ENCODE measurements at places on chromosomes 3 and 15. TPM values are rescaled to one million over a fixed set of nuclear protein-coding genes. Genes with fewer than 3 reads are reported as not detected.

DNA sequence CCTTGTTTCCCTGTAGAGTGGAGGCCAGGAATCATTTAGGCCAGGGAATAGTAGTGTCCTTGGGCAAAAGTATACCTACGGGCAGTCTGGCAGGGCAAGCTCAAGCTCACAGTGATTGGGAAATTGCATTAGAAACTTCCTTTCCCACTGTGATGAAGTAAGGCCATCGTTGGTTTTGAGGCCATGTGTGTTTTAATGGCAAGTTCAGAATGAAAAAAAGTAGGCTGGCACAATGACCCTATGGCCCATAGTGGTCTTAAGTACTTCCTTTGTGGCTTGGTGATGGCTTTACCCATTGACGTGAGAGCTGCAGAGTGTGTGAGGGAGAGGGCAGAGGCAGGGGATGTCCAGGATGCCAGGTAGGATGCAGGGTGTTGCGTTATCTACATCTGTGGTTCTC lies 28.8 kb downstream of the LIMD1 start:
- no peak for DNase-seq

DNA sequence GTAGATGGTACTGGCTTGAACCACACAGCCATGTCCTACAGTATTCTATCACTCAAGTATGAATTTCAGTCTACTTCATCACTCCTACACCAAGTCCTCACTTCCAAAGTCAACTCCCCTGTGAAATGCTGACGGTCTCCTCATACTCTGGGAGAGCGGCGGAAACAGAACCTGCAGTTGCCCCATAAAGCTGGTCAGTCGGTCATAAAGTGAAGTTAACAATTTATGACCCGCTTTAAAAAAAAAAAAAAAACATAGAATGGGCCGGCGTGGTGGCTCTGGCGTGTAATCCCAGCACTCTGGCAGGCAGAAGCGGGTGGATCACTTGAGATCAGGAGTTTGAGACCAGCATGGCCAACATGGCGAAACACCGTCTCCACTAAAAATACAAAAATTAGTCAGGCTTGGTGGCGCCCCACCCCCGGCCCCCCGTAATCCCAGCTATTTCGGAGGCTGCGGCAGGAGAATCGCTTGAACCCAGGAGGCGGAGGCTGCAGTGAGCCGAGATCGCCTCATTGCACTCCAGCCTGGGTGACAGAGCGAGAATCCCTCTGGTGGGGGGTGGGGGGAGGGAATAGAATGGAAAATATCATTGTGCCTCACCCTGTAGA lies 2.1 kb downstream of the TRANK1 start:
- DNase-seq = no peak

GRCh38 chr3:194103983-194104751 lies 31.8 kb upstream of the HES1 start:
- DNase-seq = no peak

DNA sequence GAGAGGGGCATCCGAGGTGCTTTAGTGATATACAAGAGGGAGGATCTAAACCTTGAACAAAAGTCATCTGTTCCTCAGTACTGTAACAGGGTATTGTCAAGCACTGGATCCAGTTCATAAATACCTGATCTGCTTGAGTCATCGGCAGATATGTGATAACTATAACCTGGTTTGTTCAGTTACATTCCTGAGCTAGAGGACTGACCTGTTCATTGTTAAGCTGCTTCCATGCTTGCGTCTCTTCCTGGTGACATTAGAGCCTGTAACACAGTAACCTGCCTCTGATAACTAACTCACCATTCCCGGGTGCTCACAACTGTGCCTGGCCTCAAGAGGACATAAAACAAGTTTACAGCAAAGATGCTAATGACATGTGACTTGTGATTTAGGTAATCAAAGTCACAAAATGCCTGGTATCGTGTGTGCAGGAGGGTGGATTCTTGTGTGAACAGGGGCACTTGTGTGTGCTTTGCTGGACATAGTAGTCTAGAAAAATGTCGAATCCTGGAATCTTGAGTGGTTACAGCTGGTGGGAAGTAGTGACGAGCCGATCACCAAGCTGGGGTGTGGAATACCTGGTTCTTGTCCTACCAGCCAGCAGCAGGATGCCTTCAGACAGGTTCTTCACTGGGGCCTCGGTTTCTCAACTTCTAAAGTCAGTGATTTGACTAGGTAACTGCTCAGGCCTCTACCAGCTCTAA lies 30.9 kb upstream of the POLR2M start:
- no peak for DNase-seq

- DNase-seq = no peak
These were observed 376.5 kb upstream of the KCNMB2 start for GRCh38 chr3:178159691-178160220.

DNA sequence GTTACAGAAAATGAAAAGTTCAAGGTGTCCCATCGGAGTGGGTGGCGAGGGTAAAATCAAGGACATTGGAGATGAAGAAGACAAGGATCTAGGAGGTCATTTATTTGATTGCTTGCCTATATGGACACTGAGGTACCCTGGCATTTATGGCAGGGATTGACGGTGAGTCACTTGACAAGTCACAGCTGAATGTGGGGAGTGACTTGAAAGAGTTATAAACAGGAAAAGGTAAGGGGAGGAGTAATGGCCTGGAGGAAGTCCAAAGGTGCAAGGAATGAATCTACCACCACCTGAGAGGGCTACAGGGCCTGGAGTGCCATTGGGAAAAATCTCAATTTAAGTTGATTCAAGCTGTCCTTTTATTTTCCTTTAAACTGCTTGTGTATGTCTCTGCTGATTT lies 11.8 kb upstream of the SGO1 start:
- no peak for DNase-seq

DNA sequence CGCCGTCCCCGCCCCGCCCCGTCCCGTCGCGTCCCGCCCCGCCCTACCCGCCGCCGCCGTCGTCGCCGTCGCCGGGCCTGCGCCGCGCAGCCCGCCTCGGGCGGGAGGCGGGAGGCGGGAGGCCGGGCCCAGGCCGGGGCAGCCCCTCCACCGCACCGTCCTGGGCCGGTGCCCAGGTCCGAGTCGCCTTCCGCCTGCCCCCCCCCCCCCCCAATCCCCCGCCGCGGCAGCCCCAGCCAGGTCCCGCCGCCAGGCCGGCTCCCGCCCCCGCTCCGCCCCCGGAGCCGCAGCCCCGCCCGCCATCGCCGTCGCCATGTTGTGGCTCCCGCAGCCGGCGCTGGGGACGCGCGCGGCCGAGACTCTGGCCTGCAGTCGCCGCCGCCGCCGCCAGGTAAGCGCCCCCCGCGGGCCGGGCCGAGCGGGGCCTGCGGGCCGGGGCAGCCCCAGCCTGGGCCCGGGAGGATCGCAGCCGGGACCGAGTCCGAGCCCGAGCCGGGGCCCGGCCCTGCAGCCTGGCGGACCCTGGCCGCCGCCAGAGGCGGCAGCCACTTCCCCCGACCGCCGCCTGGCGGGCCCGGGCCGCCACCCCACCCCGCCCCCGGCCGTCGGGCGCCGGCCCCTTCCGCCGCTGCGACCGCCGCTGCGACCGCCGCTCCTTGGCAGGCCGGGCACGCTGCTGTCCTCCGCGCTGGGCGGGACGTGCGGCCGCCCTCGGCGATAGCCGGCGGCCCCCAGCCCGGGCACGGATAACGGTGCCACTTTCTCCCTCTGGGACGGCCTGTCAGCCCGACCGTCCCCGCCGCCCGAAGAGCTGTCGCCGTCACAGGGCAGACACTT lies at the start of gene ZNF592:
Gene ZNF592, plus strand, starts transcription at position 319 of the 837 bp plus-strand sequence. CDS start 34,084 bp downstream, outside the sequence.
- DNase-seq = peak; percentile 85

DNA sequence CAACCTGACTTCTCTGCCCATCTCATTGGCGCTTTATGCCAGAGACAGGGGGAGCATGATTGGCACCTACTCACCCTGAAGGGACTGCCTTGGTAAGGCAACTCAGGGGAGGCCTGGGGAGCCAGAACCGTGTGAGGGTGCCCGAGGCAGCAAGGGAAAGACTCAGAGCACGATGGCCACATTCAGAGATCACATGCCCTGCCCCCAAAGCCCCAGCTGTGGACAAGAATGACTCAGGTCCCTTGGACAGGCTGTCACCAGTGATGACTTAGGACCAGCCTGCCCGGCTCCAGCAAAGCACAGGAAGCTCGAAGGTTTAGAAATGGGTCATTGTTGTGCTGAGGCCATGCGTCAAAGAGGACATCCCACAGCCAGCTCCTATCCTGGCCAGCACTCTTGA lies 49.1 kb upstream of the LIMD1 start:
- no peak for DNase-seq

Gene RBP2
- not detected for total RNA-seq

Gene GOLGA6D
- not detected for total RNA-seq

Gene MFAP1
- 16.4 TPM for total RNA-seq

Data from MG63 (cell line).